NCI-H1417 (cell line): ENCODE measurements at places on chromosomes 1 and 21.

DNA sequence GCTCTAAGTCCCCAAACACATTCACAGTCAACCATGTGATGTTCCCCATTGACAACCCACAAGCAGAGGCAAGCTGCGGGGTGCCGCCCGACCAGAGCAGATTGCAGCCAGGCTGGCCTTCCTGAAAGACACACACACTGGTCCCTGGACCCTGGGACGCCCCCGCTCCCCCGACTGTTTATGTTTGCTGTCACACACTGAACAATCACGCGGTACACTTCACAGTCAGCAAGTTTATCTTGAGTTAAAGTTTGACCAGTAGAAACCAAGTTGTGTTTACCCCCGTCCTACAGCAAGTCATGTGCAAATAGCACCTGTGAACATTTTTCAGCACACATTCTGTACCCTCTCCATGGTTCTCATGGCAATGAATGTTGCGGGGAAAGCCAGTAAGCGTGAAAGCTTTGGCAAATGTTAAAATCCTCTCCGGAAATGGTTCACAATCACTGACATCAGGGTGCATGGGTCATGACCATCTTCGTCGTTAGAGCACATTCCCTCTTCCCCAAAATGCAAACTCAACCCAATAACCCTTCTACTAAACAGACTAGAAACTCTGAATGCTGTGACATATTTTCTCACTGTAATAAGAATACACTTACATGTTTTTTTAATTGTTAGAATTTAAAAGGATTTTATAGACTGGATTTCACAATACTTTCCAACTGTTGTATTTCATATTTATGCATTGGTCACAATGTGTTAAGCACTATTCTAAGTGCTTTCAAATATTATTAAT, 33.3 kb upstream of the IRF2BP2 start:
- DNase-seq, result no peak

GRCh38 chr1:186654741-186655140, 25.5 kb downstream of the PTGS2 start:
- no peak for DNase-seq

DNA sequence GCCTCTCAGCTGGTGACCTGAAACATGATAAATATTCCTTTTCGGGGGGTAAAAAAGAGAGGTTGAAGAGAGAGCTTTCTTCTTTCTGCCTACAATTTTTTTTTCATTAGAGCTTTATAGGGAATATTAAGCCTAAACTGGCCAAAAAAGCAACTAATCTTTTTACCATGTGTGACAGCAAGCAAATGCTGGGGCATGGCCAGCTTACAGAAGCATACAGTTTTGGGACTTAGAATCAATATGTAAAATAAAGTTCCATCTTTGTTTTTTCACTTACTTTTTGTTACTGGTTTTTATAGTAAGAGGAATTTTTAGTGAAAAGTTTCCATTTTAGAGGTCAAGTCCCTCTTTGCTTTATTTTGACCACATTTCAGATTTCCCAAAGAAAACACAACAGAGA, 301.2 kb upstream of the DEPDC1 start:
- no peak for DNase-seq

GRCh38 chr1:109025694-109026093, 16.2 kb downstream of the WDR47 start:
- DNase-seq, result no peak

GRCh38 chr21:17370263-17370662, 142.6 kb upstream of the CXADR start:
- DNase-seq, result no peak

DNA sequence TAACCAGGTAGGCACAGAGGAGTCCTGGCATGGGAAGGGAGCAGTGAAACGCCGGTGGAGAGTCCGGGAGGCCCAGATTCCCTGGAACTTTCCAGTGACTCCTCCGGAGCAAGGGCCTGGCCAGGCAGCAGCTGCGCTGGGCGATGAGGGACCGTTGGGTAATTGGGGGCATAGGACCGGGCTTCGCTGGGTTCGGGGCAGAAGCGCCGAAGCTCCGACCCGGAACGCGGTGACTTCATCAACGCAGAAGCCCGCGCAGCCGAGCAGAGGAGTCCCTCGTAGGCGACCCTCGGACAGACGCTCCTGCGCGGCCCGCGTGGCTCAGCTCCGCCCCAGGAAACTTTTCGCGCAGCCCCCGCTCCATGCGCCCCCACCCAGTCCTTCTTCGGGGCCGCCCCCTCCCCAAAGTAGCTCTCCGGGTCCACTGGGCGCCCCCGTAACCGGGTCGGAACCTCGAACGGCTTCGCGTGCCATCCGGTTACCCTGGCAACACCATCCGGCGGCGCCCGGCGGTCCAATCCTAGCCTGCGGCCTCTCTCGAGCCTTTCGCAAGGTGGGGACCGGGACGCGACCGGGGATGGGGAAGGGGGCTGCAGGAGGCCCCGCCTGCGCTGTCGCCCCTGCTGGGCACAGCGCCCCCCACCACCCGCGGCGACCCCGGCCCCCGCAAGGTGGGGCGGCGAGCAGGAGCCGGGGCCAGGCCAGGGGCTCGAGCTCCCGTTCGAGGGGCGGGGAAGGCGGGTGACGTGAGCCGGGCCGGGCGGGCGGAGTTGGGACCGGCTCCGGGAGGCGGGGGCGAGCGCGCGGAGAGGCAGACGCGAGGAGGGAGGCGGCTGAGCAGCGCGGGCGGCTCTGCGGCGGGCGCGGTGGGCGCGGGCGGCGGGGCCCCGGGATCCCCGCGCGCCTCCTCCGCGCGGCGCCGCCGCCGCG, at the start of gene AJAP1:
TSS of gene AJAP1 (plus strand) at position 814 of the 930 bp plus-strand sequence. CDS start 817 bp downstream, outside the sequence.
- DNase-seq, result no peak

- no peak for DNase-seq
Observed at GRCh38 chr1:162680419-162681121, 48.3 kb downstream of the DDR2 start.

DNA sequence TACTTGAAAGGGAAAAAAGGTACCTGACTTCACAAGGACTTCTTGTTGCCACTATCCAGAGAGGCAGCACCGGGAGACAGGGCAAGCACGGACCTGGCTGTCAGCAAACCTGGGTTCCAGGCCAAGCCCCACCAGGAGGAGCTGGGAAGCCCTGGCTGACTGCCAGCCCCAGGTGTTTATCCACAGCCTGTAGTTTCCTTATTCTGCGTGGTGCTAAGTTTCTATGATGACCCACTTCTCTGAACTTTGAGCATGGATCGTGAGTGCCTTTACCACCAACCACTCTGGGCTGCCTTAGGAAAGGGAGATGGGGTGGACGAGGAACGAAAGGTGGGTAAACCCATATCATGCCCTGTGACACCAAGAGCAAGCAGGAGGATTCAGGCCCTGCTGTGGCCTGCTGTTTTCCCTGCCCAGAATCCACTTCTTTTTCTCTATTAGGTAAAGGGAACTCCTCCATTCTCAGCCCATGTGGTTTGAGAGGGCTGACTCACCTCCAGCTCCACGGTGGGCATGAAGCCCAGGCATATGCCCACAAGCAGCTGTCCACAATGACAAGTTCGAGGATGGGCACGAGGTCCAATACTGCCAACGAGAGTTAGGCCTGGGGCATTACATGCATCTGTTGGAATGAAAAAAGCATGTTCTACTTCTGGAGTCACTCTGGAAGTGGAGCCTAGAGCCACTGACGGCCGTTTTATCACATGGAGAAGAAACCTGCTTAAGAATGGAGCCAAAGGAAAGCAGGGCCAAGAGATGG, 20.3 kb downstream of the TSPAN2 start:
- no peak for DNase-seq

- DNase-seq, result no peak
Observed at GRCh38 chr1:21617126-21617738, 51.9 kb downstream of the RAP1GAP start.

DNA sequence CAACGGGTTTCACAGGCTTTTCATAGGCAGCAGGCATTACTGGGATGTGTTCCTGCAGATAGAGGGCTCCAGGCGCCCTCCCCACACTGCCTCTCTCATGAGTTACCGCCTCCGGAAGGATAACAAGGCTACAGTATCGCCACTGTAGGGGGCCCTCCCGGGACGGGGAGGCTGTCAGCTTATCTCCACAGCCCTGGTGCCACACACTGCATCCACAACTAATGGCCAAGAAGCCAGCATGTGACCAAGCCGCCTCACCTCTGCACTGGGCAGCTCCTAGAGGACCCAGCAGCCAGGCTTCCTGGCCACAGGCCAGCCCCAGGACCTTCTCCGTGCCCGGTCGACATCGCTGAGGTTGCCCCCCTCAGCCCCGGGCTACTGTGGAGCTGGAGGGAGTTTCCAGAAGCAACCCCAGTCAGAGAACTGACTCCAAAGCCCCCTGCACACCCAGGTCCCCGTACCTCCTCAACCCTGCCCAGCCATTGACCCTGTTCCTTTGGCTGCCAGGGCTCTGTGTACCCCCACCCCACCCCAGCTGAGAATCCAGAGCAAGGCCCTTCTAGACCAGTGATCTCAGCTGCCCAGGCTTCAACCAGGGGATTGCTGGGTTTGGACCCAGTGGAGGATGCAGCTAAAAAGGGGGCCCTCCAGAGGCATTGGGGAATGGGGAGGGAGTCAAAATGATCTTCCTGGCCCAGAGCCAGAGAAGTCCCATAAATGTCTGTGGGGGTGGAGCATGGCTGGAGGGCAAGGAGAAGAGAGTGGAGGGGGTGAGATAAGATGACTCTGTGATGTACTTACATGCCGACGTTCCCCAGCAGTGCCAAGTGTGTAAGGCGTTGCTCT, 45.0 kb downstream of the NEK2 start:
- no peak for DNase-seq

- DNase-seq, result no peak
Observed at GRCh38 chr1:209704584-209704983, at the start of gene HSD11B1. Gene HSD11B1, plus strand, starts transcription at chr1:209704846. Its CDS starts 97 bp downstream, at chr1:209704943.
